LoVo (cell line): ENCODE measurements at places on chromosomes 7 and 10.

GRCh38 chr10:70579234-70580002 lies 23.1 kb downstream of the PRF1 start:
- no peak for DNase-seq

DNA sequence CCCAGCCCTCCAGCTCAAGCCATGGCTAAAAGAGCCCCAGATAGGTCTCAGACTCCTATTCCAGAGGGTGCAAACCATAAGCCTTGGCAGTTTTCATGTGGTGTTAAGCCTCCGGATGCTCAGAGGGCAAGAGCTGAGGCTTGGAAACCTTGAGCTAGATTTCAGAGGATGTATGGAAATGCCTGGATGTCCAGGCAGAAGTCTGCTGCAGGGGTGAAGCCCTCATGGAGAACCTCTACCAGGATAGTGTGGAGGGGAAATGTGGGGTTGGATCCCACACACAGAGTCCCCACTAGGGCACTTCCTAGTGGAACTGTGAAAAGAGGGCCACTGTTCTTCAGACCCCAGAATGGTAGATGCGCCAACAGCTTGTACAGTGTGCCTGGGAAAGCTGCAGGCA lies 13.2 kb upstream of the HPSE2 start:
- no peak for DNase-seq

DNA sequence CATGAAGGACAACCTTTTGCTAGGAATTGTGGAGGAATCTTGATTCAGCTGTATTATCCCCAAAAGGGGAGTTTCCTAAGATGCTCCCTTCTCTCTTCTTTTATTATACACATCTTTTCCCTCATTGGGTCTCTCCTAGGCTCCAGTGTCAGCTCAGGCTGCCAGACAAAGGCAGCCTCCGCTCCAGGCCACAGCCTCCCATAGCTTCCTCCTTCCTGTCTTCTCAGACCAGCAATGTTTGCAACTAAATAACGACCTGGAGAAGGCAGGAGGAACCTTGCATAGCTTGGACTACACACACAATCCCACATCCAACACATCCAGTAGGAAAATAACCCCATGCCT lies 12.3 kb downstream of the SFXN3 start:
- DNase-seq, result no peak

DNA sequence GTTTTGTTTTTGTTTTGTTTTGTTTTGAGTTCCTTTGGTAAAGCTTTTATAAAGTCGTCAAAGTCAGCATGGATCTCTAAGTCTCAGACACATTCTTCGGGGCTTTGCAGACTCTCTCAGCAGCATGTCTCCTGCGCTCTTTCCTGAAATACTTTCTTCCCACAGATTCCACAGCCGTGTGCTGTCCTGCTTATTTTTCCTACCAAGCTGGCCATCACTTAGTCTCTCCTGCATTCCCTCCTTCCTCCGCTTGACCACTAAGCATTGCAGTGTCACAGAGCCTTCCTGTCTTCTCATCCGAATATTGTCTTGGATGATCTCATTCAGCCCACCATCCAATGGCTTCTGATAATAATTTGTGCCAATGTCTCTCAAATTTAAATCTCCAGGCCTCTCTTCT lies 434.3 kb upstream of the C7orf33 start:
- no peak for DNase-seq

- no peak for DNase-seq
Measured at GRCh38 chr7:149719050-149719899, 54.1 kb downstream of the ZNF467 start.
